ENCODE measurements at places on chromosomes 5 and 9.

GRCh38 chr9:5389109-5389732 is 48.5 kb downstream of the PLGRKT start:
- no peak for DNase-seq

- DNase-seq = no peak
Measured at GRCh38 chr9:107118863-107119624, 164.0 kb upstream of the RAD23B start.

- DNase-seq = no peak
Measured at GRCh38 chr5:135461481-135462151, 9.5 kb upstream of the TIFAB start.

DNA sequence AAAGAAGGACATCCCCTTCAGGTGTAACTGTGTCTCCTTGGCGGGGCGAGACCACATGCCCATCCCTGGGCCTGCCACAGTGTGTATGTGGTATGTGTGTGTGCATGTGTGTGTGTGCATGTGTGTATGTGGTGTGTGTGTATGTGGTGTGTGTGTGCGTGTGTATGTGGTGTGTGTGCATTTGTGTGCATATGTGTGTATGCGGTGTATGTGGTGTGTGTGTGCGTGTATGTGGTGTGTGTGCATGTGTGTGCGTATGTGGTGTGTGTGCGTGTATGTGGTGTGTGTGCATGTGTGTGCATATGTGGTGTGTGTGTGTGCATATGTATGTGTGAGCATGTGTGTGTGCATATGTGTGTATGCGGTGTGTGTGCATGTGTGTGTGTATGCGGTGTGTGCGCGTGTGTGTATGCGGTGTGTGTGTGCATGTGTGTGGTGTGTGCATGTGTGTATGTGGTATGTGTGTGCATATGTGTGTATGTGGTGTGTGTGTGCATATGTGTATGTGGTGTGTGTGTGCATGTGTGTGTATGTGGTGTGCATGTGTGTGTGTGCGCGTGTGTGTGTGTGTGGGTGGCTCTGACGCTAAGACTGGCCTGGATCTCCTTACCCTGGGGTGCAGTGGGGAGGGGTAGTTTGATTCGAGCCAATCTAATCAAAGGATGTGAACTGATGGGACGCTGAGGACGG is 107.9 kb upstream of the RAPGEF1 start:
- DNase-seq = no peak

- no peak for DNase-seq
Measured at GRCh38 chr5:132628814-132629213, 29.2 kb upstream of the IL13 start.

DNA sequence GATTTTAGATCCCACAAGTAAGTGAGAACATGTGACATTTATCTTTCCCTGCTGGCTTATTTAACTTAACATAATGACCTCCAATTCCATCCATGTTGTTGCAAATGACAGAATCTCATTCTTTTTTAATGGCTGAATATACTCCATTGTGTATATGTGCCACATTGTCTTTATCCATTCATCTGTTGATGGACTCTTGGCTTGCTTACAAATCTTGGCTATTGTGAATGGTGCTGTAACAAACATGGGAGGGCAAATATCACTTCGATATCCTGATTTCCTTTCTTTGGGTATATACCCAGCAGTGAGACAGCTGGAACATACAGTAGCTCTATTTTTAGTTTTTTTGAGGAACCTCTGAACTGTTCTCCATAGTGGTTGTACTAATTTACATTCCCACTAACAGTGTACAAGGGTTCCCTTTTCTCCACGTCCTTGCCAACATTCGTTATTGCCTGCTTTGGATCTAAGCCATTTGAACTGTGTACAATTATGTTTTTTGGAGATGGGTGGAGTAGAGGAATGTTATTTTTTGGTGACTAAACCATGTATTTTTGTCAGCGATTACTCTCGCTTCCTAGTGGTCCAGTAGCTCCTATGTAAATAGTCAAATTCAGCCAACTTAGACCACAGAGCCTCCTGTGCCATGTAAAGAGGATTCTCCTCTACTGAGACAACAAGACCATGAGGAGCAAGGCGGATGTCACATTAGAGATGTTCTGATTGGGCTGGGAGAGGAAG is 60.6 kb downstream of the TNFSF15 start:
- DNase-seq = no peak

DNA sequence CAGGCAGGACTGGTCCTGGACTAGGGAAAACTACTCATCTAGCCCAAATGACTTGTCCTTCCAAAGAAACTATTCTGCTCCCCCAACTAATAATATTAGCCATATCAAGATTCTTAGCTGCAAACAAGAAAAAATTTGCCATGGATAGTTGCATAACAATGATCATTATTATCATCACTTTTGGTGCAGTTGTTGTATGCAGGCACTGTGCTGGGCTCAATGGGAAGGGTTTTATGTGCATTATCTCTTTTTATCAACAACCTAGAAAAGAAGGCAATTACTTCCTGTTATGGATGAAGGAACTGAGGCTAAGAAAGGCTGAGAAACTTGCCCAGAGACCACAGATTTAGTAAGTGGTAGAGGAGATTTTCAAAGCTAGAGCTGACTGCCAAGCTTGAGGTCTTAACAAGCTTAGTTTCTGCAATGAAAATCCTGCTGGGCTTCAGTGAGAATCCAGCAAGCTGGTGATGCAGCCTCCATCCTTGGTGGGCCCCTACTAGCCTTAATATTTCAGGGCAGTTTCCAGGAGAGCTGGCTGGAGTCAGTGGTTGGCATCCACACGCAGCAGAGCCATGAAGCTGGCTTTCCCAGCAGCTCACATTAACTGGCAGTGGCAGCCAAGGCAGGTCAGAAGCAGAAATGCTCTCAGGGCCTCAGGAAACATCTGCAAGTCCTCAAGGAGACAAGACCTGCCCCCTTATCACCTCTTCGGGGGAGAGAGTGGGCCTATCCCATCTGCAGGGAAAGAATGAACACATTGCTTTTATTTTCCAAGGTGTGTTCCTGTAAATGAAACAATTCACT is 20.5 kb upstream of the MEGF9 start:
- DNase-seq = no peak

GRCh38 chr5:35780236-35780635 is 76.5 kb upstream of the IL7R start:
- no peak for DNase-seq

- DNase-seq = no peak
Measured at GRCh38 chr5:22779499-22779898, 73.6 kb downstream of the CDH12 start.

DNA sequence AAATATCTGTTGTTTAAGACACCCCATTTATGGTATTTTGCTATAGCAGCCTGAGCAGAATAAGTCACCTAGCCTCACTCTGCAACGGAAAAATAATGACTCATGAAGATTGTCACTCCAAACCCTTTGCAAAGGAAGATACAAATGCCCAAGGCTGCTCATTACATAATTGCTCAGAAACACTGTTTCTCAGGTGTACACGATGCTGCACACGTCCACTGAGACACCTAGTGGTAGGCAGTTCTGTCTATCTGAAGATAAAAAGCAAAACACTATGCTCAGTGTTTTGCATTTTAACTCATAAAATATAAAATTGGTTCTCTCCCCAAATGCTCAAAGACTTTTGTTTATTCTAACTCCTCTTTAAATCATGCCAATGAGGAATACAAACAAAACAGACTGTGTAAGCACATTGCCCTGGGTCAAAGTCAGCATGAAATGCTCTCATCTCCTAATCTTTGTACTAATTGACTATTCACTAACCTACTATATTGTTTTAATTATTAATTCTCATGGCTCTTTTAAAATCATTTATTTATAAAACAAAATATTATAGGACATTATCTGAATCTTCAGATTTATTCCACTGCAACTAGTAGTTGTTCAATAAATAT is 7.7 kb upstream of the TSLP start:
- no peak for DNase-seq

DNA sequence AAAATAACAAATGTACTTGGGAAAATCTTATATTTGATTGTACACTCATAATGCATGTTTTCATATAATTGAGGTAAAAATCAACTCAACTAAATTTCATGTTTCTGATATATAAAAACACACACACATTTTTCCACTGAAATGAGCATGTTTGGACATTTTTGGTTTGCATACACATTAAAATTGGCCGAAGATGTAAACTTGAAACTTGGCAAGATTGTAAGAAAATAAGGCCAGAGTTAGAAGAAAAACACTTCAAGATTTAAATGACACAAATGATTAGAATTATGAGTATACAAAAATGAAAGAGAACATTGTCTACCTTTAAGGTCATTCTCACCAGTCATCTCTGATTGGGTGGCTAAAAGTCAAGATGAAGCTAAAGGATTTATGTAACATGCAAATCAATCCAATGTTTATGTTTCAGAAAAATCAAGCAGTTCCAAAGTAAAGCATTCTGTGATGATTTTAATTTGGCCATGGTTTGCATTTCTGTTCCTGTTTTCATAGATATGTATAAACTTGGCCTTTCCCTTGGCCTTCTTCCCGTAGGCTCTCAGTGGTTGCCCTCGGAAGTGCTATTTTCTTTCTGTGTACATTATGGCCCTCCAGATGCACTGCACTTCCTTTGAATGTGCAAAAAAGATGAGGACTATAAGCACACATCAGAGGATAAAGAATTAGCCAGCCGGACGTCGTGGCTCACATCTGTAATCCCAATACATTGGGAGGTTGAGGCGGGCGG is 1105.4 kb upstream of the DMAC1 start:
- no peak for DNase-seq

GRCh38 chr5:76638479-76638878 is 15.3 kb upstream of the F2RL2 start:
- no peak for DNase-seq

DNA sequence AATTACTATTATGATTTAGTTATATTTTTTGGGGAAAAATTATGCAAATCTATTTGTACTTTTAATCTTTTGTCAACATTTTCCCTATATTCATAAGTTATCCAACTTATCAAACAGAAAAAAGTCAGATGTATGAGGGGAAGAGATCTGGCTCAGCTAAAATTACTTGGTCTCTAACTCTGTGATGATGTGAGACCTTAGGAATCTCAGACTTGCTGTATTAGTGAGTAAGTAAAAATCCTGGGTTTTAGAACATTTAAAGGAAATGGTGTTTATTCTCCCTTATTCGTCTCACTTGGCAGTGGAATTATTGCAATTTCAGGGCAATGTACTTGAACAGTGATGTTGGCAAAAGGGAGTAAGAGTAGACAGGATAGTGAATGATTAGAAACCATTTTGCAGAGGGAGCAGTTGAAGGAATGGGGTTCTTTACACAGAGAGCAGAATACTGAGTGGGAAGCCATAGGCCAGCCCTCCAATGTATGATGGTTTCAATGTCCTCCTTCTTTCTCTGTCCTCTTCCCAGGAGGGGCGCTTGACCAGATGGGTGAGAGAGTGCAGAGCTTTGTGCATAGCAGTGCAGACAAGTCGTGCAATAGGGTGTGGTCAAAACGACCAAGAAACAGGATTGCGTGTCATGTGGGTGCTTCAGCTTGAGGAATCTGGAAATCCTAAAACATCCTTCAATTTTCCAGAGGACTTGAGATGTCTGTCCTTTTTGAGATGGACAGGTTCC is 91.7 kb downstream of the TENT4A start:
- DNase-seq = no peak

DNA sequence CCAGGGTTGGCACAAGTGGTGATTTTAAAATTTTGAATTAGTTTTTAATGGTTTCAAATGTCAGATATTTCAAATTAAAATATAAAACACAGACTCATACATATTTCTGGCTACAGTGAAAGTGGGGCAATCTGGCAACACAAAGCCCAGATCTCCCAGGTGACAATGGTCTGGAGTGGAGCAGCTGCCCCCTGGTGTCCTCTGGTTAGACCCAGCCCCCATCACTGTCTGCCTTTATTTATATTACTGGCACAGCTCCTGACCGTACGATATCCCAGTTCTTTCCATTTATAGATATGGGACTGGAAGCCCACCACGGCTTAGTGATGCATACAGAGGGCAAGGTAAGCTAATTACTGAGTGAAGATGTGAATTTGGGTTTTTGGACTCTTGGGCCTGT is 37.3 kb downstream of the MACIR start:
- DNase-seq = no peak

DNA sequence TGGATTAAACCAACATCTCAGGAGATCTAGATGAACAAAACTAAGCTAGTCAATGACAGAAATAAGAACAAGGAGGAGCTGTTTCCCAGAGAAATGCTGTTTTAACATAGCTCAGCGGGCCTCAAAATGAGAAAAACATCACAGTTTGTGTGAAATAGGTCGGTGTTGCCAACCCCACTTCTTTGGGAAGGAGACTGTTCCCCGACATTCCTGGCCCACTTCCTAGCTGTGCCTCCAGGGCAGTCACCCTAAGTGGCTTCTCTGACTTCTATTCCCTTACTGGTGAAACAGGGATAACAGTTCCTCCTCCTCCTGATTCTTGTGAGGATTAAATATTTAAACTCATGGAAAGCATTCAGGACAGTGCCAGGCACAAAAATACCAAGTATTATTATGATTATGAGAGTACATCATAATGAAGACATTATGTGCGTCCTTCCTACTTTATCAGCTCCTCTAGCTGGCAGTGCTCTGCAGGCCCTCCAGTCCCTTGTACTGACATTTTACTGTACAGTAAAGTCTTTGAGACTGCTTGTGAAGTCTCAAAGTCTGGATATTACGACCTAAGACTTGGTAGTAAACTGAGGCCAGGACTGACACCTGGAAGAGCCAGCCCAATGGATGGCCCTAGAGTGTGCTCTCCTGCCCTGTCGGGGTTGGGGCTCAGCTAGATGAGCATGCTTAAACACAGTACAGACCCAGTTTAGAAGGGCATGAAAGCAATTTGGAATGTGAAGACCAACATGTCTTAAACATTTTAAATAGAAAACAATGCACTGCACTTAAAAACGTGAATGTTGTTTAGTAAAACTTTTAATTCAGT is 7.3 kb downstream of the ISCA1 start:
- DNase-seq = no peak

- DNase-seq = no peak
Measured at GRCh38 chr9:131625508-131625787, 80.1 kb downstream of the PRRT1B start.

DNA sequence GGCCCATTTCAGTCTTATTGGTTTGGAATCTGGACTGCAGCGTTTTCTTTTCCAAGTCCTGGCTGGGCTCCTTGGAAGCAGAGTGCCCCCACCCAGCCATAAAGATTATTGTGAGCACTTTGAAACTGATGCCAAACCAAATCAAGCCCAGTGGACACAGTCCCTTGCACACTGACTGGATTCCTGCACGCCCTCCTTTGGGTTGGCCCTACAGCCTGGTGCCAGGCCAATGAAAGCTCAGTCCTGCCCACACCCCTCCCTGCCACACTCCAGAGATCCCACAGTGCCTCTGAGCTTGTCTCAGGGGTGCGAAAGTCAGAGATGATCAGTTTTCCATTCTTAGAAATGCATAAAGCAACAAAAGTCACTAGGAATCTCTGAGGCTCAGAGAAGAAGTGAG is 181.9 kb downstream of the CETN3 start:
- no peak for DNase-seq

DNA sequence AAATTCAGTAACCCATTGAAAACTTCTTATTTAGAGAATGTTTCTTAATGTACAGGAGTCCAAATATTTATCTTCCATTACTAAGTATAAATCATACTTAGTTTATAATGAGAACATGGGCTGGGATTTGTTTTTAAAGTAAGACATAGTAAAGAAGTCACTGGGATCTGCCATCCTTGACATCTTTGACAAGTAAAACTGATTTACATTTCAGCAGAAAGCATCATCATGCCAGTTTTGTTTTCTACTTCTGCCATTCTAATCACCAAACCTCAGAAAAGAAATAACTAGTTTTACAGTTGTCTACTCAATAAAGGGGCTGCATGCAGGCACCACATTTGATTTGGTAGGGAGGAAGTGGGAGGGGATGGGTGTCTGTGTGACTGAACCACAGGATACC is 221.7 kb upstream of the PPP1R2B start:
- no peak for DNase-seq

All from cortex of kidney (tissue), 1 donor.